Left ventricle myocardium inferior (tissue), 1 donor: ENCODE measurements at places on chromosomes 12 and 14.

DNA sequence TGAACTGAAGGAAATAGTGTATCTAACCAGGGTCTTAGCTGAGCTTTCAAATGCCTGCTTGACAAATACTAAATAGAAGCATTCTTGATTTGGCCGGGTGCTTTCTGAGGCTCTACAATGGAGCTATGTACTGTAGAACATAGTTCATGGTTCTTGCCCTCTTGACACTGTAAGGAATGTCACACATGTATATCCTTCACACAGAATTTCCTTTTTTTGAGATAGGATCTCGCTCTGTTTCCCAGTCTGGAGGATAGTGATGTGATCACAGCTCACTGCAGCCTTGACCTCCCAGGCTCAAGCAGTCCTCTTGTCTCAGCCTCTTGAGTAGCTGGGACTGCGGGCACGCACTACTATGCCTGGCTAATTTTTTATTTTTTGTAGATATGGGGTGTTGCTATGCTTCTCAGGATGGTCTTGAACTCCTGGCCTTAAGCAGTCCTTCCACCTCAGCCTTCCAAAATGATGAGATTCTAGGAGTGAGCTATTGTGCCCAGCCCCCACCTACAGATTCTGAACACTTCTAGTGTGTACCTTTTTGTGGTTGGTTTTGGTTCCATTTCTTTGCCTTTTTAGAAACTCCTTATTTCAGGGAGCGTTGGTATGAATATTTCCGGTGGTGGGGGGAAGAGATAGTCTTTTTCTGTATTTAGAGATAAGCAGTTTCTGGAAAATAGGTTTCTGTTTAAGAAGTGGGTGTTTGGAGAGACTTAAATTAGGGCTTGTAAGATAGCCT is 4.2 kb downstream of the MLXIP start:
- no peak for DNase-seq

- no peak for DNase-seq
These were observed 219.8 kb upstream of the ATP2B1 start for GRCh38 chr12:89928467-89928866.

- DNase-seq, result no peak
These were observed 1.1 kb downstream of the CCDC85C start for GRCh38 chr14:99602788-99603415.

DNA sequence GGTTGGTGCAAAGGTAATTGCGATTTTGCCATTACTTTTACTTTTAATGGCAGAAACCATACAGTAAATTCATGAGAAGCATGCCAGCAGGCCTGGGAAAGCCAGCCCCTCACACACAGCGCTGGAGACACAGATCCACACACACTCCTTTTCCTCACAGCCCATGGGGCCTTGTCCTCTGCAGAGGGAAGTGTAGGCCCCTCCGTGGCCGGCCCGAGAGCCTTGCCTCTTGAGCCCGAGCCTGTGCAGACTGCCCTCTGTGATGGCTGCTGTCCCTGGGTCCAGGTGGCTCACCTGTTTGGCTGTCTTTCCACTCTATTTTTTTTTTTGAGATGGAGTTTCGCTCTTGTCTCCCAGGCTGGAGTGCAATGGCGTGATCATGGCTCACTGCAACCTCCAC is 39.3 kb downstream of the XRCC3 start:
- no peak for DNase-seq

- peak; percentile 73 for DNase-seq
These were observed 11.8 kb downstream of the COPS7A start for GRCh38 chr12:6735448-6736191.

- DNase-seq, result no peak
These were observed at the start of gene KRT5 for GRCh38 chr12:52519826-52520662. KRT5 (minus strand) TSS chr12:52520394; CDS start chr12:52520296, 98 bp downstream.

DNA sequence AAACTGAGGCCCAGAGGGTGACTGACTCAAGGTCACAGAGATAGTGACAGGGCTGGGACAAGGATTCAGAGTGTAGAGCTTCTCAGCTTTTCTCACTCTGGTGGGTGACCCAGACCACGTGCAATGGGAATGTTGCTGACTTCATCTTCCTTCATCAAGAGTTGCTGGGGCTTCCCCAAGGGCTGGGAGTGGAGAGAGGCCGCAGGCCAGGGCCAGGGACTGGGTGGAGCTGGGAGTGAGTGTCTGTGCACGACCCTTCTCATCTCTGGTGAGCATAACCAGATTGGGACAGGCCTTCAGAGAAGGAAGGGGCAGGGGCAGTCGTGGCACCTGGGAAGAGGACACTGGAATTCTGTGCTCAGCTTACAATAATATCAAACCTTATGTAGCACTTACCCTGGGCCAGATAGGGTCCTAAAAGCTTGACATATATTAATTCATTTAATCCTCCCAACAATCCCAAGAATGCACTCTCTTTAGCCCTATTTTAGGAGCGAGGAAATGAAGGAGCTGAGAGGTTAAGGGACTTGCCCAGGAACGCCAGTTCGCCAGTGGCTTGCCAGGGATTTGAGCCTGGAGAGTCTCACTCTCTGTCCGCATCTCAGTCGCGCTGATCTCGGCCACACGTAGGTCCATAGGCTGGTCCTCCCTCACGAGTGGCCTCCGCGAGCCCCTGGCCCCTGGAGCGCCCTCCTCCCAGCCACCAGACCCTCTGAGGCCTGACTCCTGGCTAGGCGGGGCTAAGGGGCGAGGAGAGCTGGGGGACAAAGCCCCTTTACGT is 15.8 kb downstream of the KRT18 start:
- no peak for DNase-seq

DNA sequence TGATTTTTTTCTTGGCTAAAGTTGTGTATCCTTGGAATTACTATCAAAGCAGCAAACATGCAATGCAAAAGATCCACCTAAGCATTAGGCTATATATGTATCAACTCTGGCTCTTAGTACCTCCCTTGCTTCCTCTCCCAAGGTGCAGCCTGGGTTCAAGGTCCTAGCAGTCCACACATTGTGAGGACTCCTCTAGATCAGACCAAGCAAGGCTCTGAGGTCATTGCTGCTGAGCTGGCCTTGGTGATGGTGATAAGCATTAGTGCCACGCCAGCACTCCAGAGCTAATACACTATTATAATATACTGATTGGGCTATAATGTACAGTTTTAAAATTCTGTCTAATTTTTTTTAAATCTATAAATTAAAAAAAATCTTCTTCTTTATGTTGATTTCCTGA is 196.9 kb upstream of the BTG1 start:
- no peak for DNase-seq

DNA sequence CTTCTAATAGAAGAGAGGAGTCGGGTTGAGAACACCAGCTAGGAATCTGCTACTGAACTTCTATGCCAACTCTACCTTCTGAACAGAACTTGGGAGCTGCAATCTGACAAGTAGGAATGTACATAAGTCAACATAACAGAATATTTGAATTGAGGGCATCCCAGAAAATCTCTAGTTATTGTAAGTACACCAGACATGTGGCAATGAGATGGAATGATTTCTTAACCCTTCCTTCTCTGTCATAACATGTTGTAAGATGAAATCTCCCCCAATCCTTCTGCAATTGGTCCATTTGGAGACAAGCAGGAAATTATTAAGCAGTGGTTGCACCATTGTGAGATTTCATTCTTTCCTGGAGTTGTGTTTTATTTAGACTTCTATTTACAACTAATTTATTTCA is 68.7 kb upstream of the TMPO start:
- no peak for DNase-seq

- no peak for DNase-seq
These were observed 67.7 kb downstream of the PRKCH start for GRCh38 chr14:61388976-61389576.

DNA sequence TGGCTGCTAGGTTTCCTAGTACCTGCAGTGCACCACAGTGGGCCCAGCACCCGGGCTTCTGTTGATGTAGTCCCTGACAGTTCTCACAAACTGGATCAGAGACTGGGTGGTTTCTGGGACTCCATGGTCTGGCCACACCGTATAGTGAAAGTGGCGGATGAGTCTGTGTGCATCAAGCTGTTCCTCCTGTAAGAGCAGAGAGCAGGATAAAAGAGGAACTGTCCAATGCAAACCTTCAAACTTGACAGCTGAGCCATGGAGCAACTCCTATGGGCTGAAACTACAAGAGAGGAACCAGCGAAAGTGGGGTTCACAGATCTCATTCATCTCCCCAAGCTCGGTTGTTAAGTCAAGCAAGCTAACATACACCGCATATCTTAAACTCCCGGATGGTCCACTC is 102.8 kb downstream of the PTPRB start:
- DNase-seq, result no peak

DNA sequence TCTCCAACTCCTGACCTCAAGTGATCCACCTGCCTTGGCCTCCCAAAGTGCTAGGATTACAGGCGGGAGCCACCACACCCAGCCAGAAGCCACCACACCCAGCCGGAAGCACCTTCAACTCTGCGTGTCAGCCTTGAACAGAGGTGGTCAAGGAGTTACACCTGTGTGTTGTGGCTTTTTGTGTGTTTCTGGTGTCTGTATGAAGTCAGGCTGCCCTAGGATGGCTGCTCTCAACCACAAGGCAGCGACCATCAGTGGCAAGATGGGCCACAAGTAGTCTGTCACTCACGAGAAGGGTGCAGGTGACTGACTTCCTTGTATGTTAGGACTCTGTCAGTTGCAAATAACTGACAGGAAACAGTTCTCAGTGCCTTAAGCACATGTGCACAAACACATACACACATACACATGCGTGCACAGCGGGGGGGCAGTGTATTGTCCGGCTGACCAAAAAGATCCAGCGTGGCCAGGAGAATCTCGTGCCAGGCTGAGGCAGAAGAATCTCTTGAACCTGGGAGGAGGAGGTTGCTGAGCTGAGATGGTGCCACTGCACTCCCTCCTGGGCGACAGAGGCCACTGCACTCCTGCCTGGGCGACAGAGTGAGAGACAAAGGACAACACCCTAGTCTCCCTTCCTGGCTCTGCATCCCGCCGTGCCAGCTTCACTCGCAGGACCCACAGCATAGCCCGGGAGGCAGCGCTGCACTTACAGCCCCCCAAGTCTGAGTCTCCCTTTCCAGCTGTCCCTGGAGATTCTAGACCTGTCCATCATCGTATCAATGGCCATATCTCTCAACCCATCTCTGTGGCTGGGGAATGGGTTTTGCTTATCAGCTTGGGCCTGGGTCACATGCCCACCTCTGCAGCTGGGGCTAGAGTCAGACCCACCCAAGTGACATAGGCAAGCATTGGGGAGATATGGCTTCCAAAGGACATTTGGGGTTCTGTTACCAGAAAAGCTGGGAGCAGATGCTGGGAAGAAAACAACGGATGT is 13.7 kb downstream of the P2RX4 start:
- no peak for DNase-seq

- DNase-seq, result no peak
These were observed 90.4 kb downstream of the PIWIL1 start for GRCh38 chr12:130428116-130428515.

DNA sequence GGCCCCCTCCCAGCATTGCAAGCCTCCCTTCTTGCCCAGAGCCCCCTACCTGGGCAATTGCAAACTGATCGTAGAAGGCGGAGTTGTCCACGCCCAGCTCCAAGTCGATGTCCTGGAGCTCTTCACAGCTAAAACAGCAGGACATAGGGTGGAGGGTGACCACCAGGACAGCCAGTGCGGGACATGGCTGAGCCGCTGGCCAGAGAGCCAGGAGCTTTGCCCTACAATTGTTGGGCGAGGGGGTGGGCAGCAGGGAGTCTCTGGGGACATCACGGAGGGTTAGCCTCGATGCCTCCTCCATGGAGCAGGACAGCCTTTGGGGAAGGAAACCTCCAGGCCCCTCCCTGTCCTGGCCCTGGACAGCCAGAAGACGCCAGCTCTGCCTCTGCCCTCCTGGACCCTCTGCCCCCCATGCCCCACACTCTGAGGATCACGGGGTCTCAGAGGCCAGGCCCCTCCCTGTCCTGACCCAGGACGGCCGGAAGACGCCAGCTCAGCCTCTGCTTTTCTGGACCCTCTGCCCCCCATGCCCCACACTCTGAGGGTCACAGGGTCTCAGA is 9.4 kb downstream of the TMEM179 start:
- DNase-seq, result peak; percentile 9

GRCh38 chr12:112285600-112286401 is 96.4 kb downstream of the HECTD4 start:
- no peak for DNase-seq

DNA sequence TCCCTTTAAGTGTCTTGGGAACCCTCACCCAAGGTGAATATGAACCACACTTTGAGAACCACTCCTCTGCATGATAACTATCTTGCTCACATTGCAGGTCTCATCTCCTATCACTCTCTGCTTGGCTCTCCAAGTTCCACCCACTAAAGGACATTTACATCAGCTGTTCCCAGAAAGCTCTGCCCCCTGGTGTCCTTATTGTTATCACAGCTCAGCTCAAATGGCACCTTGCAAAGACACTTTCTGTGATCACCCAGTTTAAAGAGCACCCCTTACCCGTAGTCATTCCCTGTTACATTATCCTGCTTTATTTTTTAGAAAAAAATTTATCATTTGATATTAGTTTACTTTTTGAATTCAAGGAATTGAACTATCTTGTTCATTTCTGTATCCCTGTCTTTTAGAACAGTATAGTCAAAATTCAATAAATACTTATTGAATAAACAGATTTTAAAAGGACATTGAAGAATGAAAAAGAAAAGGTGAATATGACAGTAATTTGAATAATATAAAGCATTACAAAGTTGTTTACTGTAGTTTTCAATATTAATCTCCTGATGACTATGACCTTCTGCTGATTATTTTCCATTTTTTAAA is 20.5 kb upstream of the GUCY2C start:
- no peak for DNase-seq

DNA sequence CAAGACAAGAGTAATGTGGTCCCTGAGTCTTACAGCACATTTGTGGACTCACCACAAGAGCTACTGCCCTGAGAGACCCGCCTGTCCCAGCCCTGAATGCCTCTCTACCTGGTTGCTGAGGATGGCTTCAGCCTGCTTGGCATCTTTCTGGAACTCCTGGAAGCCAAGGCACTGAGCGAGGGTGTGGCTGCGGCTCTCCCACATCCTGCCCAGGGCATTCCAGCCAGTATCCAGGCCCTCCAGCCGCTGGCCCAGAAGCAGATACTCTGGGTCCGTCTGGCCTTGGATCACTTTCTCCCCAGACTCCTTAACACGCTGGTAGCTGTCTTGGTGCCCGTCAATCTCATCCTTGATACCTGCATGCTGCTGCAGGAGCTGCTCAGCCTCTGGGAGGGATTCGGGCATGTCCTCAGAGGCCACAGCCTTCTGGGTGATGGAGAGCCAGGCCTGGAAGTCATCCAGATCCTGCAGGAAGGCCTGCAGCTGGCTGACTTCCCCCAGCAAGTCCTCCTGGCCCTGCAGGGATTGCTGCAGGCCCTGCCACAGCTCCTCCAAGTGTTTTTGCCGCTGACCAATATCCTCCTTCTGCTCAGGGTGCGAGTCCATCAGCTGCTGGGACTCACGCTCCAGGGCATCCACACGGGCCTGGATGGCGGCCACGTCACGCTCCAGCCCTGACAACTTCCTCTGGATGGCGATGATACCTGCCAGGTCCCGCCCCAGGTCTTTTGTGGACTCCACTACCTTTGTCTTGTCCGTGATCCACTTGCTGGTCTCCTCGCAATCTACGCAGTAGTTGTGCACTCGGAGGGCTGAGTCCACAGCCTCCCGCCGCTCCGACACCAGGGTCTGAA is 82.3 kb downstream of the PLEKHG3 start:
- no peak for DNase-seq

- no peak for DNase-seq
These were observed 115.0 kb upstream of the RPH3A start for GRCh38 chr12:112676507-112676906.
